Endothelial cell (in vitro differentiated cells): ENCODE measurements at places on chromosomes 5 and 9.
A peak's percentile ranks its signal among the peaks of the same experiment; 100 is the strongest.

DNA sequence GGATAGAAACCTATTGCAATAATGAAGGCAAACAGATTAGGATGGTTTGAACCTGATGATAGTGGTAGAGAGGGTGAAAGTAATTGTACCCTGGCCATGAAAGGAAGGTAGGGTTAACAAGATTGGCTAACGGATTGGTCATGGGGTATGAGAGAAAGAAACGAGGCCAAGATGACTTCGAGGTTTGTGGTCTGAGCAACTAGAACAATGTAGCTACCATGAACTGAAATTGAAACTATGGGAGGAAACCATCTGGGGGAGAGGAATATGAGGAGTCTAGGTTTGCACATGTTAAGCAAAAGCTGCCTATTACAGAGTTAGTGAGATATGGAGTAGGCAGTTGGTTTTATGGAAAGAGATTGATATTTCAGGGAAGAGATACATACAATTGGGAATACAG lies 406.0 kb downstream of the PRELID2 start:
- no peak for DNase-seq

GRCh38 chr5:76757049-76757448 lies 41.1 kb downstream of the F2R start:
- DNase-seq = no peak

DNA sequence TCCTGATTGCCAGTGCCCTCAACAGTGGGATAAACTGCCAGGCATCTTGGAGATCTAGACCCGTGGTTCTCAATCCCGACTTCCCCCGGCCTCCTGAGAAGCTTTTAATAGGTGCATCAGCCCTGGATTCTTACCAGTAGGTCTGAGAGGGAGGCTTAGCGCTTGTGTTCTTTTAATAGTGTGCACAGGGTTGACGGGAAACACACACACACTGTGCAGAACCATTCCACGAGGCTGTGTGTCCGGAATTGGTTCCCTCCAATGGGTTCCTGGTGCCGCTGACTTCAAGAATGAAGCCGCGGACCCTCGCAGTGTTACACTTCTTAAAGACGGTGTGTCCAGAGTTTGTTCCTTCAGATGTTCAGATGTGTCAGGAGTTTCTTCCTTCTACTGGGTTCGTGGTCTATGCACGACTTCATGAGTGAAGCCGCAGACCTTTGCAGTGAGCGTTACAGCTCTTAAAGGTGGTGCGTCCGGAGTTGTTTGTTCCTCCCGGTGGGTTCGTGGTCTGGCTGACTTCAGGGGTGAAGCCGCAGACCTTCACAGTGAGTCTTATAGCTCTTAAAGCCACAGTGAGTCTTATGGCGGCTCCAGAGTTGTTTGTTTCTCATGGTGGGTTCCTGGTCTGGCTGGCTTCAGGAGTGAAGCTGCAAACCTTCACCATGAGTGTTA lies 46.6 kb upstream of the PRSS3 start:
- no peak for DNase-seq

GRCh38 chr9:107489144-107489673 lies 360 bp downstream of the KLF4 start:
- DNase-seq = no peak

GRCh38 chr5:143862271-143862670 lies 50.3 kb downstream of the HMHB1 start:
- DNase-seq = no peak

- no peak for DNase-seq
These were observed 246.3 kb downstream of the COX7C start for GRCh38 chr5:86864051-86864450.

DNA sequence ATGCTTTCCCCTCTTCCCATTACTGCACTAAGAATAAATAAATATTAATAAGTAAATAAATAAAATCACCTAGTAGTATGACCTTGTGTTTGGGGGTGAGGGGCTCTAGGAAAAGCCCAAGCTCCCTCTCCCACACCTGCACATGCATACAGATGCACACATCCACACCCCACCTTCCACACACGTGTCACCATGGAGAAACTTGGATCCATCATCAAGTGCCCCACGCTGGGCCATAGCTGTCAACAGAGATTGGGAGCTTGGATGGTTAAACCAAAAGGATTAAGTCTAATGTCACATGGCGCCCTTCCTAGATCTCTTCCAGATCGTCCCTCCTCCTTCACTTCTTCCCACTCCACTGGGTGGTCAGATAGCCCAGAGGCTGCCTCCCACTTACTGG lies 37.0 kb downstream of the TMEM215 start:
- no peak for DNase-seq

DNA sequence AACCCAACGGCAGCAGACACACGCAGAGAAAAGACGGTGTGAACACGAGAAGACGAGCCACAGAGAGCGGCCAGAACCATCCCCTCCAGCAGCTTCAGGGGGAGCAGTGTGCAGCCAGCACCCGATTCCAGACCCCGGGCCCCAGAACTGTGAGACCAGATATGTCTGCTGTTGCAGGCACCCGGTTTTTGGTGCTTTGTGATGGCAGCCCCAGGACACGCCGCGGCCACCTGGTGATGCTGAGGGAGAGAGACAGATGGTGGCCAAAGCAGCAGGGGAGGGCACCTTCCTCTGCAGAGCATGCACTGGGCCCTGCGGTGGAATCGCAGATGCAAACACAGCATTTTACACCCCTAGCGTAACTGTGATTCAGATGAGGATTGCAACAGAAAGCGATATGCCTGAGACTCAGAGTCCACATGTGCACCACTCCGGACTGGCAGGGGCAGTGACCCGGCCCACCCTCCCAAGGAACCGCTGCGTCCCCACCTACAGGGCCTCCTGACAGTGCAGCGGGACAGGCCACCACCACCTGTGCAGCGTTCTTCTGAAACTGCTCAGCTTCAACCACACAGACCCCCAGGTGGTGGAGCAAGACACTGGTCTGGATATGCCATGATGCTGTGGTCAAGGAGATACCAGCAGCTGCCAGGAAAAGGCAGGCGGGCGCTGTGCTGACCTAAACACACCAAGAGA lies 24.0 kb downstream of the ZDHHC11B start:
- no peak for DNase-seq

- no peak for DNase-seq
These were observed 18.1 kb upstream of the RGMB start for GRCh38 chr5:98755406-98755805.

GRCh38 chr9:15612962-15613361 lies 60.1 kb downstream of the CCDC171 start:
- DNase-seq = no peak

DNA sequence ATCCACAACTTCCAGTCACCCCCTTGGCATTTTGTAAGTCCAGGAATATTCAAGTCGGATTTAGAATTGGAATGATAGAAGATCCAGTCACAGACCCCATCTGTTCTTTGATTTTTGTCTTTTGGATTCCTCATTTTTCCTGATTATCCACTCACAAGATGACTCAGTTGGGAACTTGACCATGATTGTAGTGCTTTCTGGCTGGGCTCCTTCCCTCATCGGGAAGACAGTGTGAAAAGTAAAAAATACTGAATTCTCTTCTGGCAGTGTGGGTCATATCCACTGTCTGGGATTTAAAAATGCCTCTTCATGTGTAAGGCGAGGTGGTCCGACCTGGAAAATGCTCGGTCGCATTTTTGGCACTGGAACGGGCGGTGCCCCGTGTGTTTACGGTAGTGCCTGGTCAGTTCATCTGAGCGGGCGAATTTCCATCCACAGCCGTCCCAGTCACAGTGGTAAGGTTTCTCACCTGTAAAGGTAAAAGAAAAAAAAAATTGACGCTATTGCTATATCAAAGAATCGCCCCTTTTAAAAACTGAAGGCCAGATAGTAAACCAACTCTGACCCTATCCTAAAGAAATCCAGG lies 4.0 kb downstream of the KLF4 start:
- DNase-seq = no peak

GRCh38 chr9:33443047-33443446 lies 4.3 kb downstream of the AQP3 start:
- no peak for DNase-seq

GRCh38 chr5:96338091-96338490 lies 95.0 kb downstream of the PCSK1 start:
- no peak for DNase-seq

GRCh38 chr9:115158661-115159481 lies 40.9 kb upstream of the TNC start:
- no peak for DNase-seq

GRCh38 chr5:9850456-9850855 lies 220.3 kb upstream of the TAS2R1 start:
- DNase-seq = no peak

- peak; percentile 82 for DNase-seq
These were observed at the start of gene RXRA for GRCh38 chr9:134325813-134326723. RXRA (plus strand) TSS chr9:134326455; CDS start chr9:134326632, 177 bp downstream.

DNA sequence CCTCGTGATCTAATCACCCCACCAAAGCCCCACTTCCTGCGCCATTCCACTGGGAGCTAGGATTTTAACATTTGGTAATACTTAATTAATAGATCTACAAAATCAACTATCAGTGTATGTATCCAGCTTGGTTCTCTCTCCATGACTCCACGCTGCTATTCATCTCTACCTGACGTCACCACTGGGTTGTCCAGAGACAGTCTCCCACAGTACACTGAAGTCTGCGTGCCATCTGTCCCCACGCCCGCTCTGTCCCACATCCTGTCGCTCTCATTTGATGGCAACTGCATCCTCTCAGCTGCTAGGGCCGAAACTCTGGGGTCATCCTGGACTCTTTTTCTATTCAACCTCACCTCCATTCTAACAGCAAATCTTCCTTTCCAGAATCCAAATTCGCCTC lies 53.2 kb downstream of the ANKRD33B start:
- DNase-seq = no peak

GRCh38 chr5:146660376-146660960 lies 144.5 kb upstream of the GPR151 start:
- DNase-seq = no peak

GRCh38 chr5:118906947-118907346 lies 81.4 kb downstream of the DTWD2 start:
- no peak for DNase-seq

GRCh38 chr5:74490814-74491213 lies 149.7 kb downstream of the ENC1 start:
- no peak for DNase-seq

DNA sequence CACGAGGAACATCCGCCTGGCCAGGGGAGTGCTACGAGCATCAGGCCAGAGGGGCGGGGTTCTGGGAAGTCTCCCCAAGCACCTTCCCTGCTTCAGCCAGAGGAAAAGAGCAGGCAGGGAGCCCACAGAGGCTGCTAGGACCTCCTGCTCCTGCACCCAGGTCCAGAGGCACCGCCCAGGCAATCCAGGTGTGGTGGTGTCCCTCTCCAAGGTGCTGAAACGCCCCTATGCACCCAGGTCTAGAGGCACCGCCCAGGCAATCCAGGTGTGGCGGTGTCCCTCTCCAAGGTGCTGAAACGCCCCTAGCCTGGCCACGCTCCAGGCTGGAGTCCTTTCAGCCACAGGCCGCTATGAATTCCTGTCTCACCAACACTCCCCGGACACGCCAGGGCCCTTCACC lies 10.7 kb upstream of the UBAC1 start:
- DNase-seq = peak; percentile 67
